ENCODE measurements at places on chromosomes 2 and 18.

DNA sequence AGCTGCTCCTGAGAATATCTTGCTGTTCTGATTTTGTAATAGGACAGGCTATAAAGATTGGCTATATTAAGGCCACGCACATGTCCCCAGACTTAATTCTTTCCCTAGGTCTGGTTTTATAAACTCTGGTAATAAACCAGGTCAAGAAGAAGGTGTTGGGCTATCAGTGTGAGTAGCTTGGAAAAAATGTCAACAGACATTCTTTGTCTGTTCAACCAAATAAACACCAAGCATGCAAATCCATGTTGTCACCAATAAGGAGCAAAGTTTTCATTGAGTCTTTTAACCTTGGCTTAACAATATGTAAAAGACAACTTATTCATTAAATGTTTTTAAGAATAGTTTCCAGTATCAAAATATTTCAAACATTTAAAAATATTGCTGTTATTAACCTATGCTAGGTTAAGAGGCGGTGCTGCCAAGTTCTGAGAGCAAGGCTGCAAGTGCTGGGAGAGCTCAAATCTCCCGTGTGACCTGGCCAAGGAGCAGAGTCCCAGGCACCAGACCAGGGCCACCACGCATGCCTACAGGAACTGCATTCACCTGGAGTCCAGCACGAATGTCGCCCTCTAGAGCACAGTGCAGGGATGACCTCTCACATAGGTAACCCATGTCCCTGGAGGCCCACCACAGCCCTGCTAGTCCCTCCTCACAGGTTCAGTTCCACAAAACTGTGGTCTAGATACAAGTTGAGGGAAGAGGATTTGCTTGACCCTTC lies 120.5 kb upstream of the POU3F3 start:
- peak; percentile 42 for DNase-seq

GRCh38 chr18:24395049-24395795 lies 2.4 kb downstream of the OSBPL1A start:
- DNase-seq, result peak; percentile 11

DNA sequence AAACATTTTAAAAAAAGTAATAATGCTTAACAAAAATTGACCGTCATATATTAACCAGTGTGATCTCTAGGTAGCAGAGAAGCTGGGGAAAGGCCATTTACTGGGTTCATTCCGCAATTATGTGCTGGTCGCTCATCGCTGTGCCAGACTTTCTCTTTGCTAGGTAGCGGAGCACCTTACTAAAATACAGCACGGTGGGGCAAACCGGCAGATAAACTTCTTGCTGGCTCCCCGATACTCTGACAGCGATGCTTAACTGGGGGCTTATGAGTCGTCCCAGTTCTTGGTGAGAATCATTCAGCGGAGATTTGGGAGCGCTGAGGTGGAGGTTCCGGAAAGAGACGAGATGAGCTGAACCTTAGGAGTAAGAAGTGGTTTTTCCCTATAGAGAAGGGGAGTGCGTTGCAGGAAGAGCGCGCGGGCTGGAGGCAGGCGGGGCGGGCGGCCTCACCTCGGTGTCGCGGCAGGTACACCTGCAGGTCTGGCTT lies 605 bp downstream of the C2orf68 start:
- DNase-seq, result no peak

GRCh38 chr2:164928101-164928673 lies 27.1 kb downstream of the SLC38A11 start:
- DNase-seq, result no peak

- no peak for DNase-seq
Measured at GRCh38 chr2:20106746-20107145, 55.3 kb upstream of the LAPTM4A start.

DNA sequence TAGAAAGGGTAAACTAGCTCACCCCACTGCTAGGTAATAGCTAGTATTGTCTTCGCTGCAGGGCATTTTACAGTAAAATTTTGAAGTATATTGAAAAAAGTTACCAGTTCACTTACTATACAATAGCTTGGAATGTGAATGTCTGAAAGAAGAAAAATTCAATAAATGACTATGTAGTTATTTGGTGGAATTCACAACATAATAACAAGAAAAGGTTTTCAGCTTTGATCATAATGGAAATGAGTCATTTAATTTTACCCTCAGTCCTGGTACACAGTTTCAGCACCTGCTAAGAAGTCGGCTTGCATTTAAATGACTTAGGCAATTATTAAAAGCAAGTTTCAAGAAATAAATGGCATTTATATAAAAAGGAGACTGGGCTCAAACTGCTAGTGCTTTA lies 90.4 kb downstream of the NUP35 start:
- no peak for DNase-seq

DNA sequence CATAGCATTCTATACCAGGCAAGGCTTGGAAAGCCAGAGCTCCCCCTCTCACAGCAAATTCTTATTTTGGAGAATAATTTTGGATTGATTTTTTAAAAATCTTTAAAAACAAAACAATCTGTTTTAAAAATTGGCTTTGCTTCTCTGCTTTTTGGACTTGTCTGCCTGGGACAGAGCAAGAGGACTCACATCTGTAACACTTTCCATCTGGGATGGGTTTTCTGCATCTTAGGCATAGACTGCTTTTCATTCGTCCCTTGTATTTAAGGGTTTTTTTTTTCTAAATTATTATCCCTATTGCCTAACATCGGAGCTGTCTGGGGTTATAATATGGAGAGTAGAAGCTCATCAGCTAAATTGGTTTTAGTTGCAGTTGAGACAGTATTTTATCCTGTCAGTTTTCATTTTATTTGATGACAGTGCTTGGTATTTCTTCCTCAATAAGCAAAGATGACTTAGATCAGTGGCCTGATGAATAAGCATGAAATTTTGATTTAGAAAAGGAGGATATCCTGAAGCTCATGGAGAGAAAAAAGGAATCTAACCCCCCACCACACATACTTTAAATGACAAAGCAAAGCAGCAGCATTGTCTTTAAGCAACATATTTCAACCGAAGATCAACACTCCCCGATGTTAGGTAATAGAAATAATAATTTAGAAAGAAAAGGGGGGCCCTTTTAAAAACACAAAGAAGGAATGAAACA lies 2.3 kb upstream of the FZD7 start:
- DNase-seq, result no peak

GRCh38 chr2:46018773-46019591 lies 278.2 kb upstream of the EPAS1 start:
- no peak for DNase-seq

GRCh38 chr2:118914721-118915453 lies 27.1 kb upstream of the MARCO start:
- DNase-seq, result no peak

Data from NB4 (cell line).